Kidney tubule cell (primary cell): ENCODE measurements at places on chromosomes 4 and X.

DNA sequence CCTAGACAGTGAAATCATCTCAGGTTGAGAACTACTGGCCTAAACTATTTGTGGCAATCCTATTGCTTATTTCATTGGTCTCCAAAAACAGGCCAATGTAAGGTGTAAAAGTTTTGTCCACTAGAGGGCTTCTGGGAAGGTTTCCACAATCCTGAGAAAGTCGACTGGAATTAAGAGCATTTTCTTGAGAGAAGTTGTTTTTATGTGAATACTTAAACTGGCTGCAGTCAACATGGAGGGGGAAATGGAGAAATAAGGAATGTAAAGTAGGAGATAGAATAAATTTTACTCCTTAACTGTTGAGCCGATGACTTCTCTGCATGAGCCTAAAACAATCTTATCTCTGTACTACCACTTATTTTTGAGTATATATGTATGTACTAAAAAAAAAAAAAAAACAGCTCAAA lies 11.0 kb upstream of the EIF4E start:
- peak; percentile 65 for DNase-seq

DNA sequence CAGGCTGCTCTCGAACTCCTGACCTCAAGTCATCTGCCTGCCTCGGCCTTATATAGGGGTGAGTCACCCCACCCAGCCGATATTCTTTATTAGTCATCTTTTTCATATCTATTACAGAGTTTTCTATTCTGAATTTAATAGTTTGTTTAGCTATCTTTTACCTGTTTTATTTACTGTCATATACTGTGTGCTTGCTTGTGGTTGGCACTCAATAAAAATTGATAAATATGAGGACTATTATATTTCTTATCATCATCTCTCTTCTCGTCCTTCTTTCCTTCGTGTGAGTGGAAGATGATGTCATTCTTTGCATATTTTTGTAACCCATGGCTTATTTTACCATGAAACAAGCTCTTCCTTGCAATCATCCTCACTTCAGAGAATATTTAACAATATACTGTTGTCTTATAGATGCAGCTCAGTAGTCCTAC lies 265.5 kb downstream of the ARHGAP24 start:
- DNase-seq, result no peak

DNA sequence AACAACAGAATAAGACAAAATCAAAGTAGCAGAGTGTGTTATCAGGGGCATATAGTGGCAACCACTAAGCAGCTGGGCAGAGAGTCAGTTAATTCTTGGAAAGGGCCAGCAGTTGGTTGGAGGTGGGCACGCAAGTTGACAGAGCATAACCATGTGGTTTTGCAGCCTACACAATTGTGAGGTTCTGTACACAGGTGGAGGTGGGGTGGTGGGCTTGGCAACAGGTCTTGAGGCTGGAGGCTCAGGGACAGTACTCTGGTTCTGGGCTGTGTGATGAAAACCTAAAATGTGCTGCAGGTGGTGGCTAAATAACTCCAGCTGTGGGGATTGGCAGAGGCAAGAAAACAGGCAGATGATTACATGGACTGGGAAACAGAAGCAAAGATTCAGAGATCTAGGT lies 1112.7 kb downstream of the PDHA2 start:
- DNase-seq, result no peak

GRCh38 chr4:147345662-147346061 lies 135.2 kb upstream of the EDNRA start:
- DNase-seq, result peak; percentile 45

DNA sequence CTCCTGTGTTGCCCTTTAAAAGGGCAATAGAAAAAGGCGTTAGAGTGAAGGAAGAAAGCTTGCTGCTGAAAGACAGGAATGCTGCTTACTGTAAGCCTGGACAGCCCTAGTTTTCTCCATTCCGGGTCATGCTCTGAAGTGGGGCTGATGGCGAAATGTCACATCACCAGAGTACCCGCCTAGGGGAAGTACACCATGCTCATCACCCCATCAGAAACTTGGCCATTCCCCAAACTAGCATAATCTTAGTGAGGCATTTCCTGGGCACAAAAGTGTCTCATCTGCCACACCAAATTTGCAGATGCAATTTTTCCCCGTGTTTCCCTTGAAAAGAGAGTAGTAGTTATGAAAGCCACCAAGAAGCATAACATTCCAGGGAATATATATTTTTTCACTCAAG lies 47.8 kb upstream of the CAMK2D start:
- no peak for DNase-seq

GRCh38 chr4:184575306-184575705 lies 73.9 kb downstream of the CASP3 start:
- DNase-seq, result no peak

GRCh38 chr4:165785337-165785736 lies 87.7 kb upstream of the TLL1 start:
- DNase-seq, result no peak

DNA sequence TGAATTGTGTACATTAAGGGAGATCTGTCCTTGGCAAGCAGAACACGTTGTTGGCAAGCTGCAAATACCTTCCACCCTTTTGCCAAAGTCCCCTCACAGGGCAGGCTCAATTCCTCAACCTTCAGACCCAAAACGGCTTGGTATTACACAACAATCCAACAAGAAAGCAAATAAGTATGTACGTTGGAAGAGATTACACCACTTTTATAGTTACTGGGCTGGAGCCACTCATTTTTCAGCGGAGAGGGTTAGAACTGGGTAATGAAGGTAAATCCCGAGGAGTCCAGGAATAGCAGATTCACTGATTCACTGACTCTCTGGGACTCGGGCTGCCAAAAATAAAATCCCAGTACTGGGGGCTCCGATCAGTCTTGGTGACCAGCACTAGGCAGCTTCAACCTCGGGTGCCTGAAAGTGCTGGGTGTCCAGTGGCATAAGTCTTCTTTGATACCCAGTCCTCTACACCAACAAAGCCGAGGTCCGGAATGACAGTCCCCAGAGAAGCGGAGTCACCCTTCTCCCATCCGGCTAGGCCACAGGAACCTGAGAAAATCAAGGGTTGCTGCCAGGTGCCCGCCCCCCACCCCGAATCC lies 587 bp downstream of the TIMM8A start:
- DNase-seq, result peak; percentile 8

- DNase-seq, result no peak
Observed at GRCh38 chrX:65997978-65998717, 41.7 kb downstream of the VSIG4 start.

- DNase-seq, result no peak
Observed at GRCh38 chr4:118141240-118141639, 107.0 kb downstream of the NDST3 start.

DNA sequence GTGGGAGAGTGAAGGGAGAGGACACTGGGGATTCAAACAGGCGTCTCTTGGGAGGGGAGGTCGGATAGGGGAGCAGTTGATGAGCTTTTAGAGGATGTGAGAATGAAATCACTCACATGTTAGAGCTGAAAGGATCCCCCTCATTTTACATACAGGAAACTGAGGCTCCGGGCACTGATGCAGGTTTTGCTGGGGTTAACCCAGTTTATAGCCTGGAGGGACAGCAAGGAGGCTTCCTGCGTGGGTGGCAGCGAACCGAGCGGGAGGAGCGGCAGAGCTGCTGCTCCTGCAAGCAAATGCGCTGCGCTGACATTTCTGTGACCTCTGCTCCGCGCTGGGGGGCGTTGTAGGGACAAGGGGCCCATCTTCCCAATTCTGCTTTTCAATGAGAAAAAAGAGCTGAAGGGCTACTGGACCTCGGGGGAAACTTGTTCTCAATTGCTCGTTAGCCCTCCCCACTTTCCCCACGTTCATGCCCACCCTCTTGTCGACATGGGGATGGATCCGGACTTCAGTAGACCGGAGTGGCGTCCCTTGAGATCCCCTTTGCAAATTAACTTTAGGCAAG lies 1.2 kb upstream of the NEUROG2 start:
- DNase-seq, result no peak

GRCh38 chr4:116501954-116502353 lies 583.4 kb downstream of the TRAM1L1 start:
- no peak for DNase-seq

GRCh38 chr4:109675181-109675580 lies 28.1 kb downstream of the CASP6 start:
- DNase-seq, result no peak

GRCh38 chr4:107482546-107482945 lies 237.5 kb downstream of the PAPSS1 start:
- no peak for DNase-seq

GRCh38 chr4:102871772-102872171 lies 3.0 kb downstream of the CISD2 start:
- DNase-seq, result no peak
